ENCODE measurements at places on chromosomes 3 and 15.

DNA sequence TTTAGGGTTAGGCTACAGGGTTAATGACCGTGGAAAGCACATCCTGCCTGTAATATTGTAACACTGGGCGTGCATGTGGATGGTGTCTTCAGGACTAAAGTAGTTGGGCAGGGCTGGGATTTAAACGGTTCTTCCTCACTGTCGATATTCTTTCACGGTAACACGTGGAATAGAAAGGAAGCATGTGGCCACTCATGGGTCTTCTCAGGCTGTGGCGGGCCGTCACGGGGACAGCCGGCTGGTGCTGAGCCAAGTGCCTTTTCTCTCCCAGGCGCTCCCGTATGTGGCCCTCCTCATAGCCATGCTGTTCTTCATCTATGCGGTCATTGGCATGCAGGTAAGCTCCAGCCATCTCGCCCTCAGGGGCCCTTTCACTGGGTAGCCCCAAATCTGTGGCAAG lies 73.7 kb downstream of the CHDH start:
- no peak for DNase-seq

- no peak for DNase-seq
Measured at GRCh38 chr3:125280668-125281361, 68.3 kb upstream of the SLC12A8 start.

DNA sequence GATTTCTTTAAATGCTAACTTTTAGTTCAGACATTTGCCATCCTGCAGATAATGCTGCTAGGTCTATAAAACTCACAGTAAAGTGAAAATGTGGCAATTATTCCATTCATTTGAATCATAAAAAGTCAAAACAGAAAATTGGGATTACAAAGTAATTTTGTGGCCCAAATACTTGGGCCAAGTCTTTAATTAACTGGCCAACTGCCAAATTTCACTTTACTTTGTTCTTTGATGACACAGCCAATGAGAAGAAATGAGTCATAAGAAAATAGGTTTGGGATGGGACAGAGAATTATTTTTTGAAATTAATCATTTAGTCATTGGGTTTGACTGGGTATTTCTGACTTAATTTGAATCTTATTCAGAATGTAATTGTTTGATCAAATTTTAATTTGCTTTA lies 89.8 kb upstream of the SLC2A2 start:
- DNase-seq: no peak

GRCh38 chr3:121809249-121809648 lies 25.6 kb downstream of the IQCB1 start:
- DNase-seq: no peak

GRCh38 chr15:73887481-73887880 lies 14.1 kb downstream of the TBC1D21 start:
- no peak for DNase-seq
